ENCODE measurements at places on chromosomes 4 and X.
A peak's percentile ranks its signal among the peaks of the same experiment; 100 is the strongest.

DNA sequence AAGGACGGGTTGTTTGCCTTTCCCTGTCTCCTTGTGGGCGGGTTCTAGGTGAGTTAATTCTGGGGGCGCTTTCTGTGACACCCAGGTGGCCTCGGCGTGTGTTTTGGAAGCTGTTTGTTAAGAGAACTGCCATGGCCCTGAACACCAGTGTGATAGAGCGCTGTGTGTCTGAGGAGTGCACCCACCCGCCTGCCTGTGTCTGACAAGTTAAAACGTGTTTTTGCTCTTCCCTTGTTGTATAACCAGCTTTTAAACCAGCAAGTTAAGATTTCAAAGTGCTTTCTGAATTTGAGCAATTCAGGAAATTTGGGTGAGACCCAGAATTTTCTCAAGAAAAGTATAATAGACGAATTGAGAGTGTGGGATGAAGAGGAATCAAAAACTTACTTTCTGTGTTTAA is 55.2 kb upstream of the HGFAC start:
- no peak for DNase-seq

DNA sequence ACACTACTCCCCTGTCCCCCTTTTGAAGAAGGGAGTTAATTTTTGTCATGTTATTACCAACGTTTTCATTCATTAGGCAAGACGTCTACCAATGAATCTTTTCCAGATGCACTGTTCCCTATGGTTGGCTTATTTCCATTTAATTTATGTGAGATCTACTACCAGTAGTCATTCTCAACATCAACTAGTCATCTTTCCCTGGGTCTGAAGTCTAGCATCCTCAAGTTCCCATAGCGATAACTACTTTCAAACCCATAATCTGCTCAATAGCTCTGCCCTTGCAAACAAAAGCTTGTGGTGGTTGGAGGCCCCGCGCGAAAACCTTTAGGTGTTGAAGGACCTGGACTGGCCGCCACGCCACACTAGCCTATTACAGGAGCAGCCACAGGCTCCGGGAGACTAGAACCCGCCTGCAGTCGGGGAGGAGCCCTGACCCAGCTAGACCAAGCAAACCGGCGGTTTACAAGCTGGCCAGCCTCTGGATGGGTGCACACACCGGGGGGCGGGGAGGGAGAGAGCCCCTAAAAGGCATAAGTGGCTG is 746 bp downstream of the PPAT start:
- DNase-seq, result peak; percentile 62

- DNase-seq, result peak; percentile 44
Observed at GRCh38 chr4:150079081-150079581, 886 bp downstream of the DCLK2 start.

DNA sequence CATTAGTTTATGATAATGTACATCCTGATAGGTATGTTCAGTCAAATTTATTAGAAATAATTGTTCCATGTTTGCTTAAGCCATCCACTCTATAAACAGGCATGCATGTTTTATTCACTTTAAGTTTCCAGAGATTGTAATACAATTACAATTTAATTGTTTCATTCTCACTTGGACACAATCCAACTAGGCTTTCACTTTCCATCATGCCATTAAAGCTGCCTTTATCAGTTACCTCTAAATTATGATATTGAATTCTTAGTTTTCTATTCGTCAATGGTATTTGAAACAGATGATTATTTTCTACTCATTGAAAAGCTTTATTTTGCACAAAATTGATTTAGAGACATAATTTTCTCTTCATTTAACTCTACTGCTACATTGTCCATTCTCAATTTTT is 1196.3 kb downstream of the RAPGEF2 start:
- DNase-seq, result no peak

- peak; percentile 35 for DNase-seq
Observed at GRCh38 chr4:180665994-180666824, 1577.0 kb upstream of the TENM3 start.

DNA sequence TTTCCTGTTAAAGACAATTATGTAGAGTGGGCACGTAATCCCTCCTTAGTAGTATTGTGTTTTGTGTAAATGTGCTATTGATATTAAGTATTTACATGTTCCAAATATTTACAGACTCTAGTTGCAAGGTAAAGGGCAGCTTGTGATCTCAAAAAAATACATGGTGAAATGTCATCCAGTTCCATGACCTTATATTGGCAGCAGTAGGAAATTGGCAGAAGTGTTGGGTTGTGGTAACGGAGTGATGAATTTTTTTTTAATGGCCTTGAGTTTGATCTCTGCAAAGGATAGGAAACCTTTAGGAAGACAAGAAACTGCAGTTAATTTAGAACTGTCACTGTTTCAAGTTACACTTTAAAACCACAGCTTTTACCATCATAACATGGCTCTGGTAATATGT is 74.3 kb downstream of the NPNT start:
- DNase-seq, result no peak

DNA sequence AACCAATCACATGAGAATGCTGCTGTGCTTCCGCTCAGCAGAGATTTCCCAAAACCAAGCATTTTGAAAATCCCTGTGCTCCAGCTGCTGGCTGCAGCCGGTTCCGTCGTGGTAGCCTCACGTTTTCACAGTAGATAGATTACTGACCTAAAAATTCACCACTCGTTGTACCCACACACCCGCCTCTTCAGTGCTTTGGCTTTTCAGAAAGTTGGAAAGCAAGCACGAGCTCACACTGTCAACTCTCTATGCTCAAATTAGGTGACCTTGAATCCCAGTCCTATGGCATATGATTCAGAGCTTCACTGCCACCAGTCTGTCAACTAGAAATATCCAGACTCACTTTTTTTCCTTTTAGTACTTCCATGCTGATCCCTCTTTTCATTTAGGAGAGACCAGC is 168.9 kb downstream of the DCTD start:
- no peak for DNase-seq

- peak; percentile 72 for DNase-seq
Observed at GRCh38 chr4:148445071-148445859, 3.1 kb upstream of the NR3C2 start.

DNA sequence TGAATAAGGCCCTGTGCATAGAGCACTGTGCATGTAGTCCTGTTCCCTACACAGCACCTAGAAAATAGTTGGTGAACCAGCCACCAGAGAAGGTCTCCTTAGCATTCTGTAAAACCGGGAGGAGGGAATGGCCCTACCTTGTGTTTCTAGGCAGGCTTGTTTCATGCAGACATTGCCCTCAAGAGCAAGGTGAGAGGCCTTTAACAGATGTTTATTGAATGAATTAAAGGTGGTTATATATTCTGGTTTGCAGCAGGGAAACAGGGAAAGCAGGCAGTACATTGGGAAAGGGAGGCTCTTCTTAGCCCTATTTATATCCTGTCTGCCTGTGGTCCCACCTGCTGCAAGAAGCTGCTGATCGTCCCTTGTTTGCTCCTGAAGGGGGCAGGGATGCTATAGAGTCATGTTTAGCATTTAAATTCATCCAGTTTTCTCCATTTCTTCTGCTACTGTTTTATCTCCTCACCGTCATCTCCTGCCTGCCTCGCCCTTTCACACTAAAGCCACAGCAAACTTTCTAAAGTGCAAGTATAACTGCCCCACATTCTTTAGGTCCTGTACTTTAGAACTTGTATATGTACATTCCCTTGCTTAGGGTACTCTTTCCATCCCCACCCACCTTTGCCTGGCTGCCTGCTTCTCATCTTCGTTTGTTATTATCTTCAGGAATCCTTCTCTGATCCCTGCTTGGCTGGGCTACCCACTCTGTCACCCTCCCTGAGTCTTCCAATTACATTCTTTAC is 60.3 kb downstream of the EGF start:
- DNase-seq, result no peak

- no peak for DNase-seq
Observed at GRCh38 chrX:16807976-16808542, 21.8 kb downstream of the TXLNG start.

GRCh38 chrX:133698298-133698697 is 283.0 kb upstream of the GPC4 start:
- no peak for DNase-seq

GRCh38 chrX:124260845-124261244 is 71.6 kb upstream of the TEX13D start:
- DNase-seq, result no peak

DNA sequence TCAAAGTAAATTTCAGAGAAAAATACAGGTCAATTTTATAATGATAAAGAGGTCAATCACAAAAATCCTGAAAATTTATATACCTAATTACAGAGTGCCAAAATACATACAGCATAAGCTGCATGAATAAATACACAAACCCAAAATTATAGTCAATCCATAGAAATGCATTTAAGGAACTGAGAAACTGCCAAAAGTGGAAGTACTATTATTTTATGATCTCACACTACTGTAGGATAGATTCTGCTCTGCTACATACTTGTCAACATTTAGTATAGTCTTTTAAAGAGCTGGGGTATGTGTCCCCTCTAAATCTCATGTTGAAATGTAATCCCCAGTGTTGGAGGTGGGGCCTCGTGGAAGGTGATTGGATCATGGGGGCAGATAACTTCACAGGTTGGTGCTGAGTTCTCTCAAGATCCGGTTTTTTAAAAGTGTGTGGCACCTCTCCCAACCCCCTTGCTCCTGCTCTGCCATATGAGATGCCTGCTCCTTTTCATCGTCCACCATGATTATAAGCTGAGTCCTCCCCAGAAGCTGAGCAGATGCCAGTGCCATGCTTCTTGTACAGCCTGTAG is 31.8 kb downstream of the CHIC2 start:
- no peak for DNase-seq

GRCh38 chrX:38375891-38376290 is 23.5 kb downstream of the OTC start:
- peak; percentile 1 for DNase-seq

GRCh38 chrX:47633689-47634590 is 4.2 kb upstream of the CFP start:
- DNase-seq, result no peak

DNA sequence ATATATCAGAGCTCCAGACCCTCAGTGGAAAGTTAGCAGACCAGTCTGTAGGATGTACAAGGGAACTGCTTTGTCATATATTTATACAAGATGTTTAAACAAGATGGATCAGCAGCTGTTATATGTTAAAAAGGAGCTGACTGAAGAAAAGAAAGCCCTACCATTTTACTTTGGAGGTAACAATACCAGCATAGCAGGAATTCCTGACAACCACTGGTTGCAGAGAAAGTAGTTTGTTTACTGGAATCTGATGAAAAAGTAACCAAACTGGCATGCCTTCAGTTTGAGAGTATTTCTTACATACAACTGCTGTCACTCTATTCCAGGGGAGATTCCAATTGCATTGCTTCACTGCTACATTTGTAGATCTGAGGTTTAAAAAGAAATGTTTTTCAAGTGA is 49.5 kb upstream of the GABRQ start:
- no peak for DNase-seq

DNA sequence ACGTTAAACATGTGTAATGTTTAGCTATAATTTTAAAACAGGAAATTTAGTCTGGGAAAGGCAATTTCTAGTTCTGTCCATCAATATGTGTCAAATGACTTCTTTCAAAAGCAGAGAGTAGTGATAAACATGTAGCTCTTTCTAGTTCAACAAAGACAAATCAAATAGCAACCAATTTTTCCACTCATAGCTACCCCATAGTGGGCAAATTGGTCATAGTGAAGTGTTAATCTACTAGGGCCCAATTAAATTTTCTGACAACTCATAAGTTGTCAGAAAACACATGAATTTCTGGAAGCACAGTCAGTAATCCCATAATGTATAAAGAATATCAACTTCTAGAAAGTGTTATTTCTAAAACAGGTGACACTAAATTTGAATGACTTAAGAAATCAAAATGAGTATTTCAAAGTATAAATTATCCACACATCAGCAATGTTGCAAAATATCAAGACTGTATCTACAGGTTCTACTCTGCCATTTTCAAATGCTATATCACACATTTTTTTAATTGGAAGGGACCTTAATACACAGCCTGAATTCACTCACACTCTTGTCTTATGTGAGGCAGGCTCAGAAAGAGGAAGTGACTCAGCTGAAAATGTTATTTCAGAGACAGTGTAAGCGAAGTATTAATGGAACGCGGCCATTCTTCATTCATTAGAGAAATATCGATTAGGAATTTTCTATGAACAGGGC is 7.7 kb downstream of the OCIAD2 start:
- no peak for DNase-seq

DNA sequence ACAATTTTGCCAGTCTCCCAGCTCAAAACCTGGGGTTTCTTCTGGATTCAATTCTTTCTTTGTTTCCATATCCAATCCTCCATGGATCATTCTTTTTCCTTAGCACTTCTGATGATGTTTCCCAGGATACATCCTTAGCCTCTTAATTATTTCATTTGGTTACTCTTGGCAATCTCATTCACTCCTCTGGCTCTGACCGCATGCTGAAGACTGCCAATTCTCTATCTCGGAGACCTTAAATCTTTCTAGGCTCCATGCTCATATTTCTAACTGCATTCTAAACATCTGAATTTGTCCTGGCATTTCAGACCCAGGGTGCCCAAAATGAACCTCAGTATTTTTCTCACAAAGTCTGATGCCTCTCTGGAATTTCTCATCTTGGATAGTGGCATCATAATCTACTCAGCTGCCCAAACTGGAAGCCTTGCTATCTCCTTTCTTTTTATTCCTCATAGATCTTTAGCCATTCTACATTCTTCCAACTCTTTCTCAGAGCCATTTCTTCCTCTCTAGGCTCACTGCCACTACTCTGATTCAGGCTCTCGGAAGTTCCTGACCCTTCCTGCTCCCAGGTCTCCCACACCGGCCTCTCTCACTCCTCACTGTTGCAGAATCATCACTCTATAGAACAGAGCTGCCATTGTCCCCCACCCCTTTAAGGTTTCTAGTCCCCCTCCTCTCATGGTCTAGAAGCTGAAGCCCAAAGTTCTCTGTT is 290.2 kb downstream of the CAMK2D start:
- no peak for DNase-seq

- DNase-seq, result no peak
Observed at GRCh38 chr4:55499495-55499894, 47.2 kb downstream of the CLOCK start.

GRCh38 chr4:27666943-27667342 is 806.3 kb downstream of the STIM2 start:
- DNase-seq, result no peak

DNA sequence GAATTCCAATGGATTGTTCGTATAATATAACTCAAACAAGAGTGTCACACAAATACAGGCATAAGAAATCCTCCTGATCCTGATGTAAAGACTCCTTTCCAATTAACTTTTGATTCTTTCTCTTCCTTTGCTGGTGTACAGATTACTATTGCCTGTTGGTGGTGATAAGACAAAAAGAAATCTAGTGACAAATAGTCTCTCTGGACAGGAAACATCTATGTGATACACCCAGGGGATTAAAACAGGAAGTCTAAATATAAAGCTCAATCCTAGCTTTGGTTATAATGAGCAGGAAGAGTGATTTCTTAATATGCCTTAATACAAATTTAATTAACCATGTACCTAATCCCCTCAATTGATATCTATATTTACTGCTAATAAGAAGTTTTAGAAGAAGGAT is 45.1 kb downstream of the ARHGEF6 start:
- no peak for DNase-seq

DNA sequence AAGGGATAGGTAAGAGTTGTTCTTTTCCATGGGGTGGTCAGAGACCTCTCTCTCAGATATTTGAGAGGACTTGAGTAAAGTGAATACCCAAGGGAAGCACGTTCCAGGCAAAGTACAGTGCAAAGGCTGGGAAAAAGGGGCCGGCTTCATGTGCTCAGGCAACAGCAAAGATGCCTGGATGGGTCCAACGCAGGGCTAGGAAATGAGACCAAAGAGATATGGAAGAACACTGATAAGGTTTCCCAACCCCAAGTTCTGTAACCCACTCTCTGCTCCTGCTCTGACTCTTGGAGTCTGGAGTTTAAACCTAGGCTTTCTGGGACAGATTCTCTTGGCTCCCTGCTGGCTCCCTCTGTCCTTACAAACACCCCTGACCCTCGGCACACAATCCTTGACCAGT is 36.2 kb upstream of the PROM1 start:
- DNase-seq, result no peak

Measured in activated CD8-positive, alpha-beta T cell treated with anti-CD3 and anti-CD28 coated beads for 36 hours (primary cell).